ENCODE measurements at places on chromosomes 1 and 21.
A peak's percentile ranks its signal among the peaks of the same experiment; 100 is the strongest.

GRCh38 chr1:232134365-232134764 is 495.6 kb downstream of the SIPA1L2 start:
- DNase-seq = no peak

- no peak for DNase-seq
Measured at GRCh38 chr1:183675381-183675780, 22.3 kb upstream of the APOBEC4 start.

DNA sequence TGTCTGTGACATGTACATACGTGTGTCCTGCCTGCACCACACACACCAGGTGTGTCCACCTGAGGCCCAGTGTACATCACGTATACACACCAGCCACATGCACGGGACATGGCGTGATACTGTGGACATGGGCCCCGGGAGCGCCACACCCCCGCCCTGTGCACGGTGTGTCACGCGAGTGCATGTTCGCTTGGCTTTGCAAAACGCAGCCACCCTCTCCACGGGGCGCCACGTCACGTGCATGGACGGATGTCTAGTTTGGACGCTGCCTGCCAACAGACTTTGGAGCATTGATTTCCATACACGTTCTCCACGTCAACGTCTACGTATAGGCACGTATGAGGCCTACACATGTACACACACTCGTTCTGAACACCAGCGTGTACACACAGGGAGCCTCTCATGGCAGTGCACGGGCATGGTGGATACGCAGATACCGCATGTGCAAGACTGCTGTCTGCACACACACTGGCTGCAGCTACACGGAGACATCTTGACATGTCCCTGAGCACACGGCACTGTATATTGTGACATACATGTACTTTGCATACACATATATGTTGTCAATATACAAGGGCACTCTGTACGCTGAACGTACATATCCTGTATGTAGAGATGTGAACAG is 2.7 kb downstream of the TMEM240 start:
- DNase-seq = no peak

GRCh38 chr1:7988576-7988975 is 27.1 kb downstream of the PARK7 start:
- DNase-seq = no peak

- DNase-seq = no peak
Measured at GRCh38 chr1:235763962-235764361, 102.7 kb downstream of the LYST start.

- DNase-seq = no peak
Measured at GRCh38 chr1:3948344-3948743, 48.3 kb upstream of the C1orf174 start.

DNA sequence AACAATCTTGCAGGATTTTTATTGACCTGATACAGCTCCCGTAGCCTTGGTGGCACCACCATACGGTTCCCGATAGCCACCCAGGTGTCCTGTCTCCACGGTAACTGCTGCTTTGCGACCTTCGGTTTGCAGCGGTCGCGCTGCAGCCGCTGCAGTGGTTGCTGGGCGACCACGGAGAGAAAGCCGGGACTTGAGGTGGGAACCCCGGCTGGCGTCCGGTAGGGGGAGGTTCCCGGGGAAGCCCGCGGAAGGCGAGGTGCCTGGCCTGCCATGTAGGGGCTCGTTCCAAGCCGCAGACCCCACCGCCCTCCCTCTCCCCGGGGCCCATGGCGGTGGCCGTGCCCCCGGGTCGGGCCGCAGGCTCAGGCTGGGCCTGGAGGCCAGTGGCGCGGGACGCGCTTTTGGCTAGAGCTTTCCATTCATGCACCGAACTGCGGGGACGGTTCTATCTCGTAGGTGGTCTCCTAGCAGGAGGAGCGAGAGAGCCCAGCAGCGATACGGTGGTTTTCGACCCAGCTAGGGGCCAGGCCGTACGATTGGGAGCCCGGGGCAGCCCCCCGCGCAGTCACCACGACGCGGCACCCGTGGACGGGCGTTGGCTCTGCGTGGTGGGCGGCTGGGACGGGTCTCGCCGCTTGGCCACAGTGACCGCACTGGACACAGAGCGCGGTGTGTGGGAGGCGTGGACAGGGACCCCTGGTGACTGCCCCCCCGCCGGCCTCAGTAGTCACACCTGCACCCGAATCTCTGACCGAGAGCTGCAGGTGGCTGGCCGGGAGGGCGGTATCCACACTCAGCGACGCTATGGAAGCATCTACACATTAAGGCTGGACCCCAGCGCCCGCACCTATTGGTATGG is at the start of gene KLHDC9:
TSS of gene KLHDC9 (plus strand) at position 152 of the 859 bp plus-strand sequence. CDS start at position 327, 175 bp downstream.
- peak; percentile 83 for DNase-seq

- DNase-seq = no peak
Measured at GRCh38 chr1:30704765-30705509, 18.4 kb downstream of the MATN1 start.

DNA sequence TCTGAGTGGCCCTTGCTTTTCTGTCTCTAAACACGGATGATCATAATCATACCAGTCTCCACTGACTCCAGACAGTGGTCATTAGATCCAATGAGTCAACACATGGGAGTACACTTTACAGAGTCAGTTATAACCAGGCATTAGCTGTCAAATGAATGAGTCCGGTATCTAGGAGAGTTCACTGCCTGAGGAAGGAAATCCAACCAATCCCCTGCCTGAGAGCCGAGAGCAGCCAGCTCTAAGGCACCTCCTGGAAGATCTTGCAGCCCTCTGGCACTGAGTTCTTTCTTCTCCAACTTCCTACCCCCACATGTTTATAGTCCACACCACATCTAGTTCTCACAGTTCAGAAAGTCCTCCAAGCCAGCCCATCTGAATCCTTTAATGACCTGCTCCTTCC is 29.4 kb upstream of the RBM15 start:
- no peak for DNase-seq

GRCh38 chr1:73564294-73564693 is 633.7 kb downstream of the LRRIQ3 start:
- no peak for DNase-seq

DNA sequence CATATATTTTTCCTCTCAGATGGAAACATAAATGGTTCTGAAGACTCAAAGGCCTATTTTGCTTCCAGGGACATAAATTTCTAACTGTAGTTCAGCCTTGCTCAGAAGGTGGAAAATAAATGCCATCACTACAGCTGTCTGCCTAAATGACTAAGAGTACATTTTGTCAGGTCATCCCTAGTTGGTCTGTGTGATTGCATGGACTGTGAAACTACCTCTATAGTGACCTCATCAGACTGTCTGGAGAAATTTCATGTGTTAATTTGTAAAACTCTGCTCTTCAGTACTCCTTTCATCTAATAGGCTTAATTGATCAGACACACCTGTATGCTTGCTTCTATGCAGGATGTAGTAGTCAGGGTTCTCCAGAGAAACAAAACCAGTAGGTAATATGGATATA is 886.9 kb downstream of the AMY1C start:
- no peak for DNase-seq

DNA sequence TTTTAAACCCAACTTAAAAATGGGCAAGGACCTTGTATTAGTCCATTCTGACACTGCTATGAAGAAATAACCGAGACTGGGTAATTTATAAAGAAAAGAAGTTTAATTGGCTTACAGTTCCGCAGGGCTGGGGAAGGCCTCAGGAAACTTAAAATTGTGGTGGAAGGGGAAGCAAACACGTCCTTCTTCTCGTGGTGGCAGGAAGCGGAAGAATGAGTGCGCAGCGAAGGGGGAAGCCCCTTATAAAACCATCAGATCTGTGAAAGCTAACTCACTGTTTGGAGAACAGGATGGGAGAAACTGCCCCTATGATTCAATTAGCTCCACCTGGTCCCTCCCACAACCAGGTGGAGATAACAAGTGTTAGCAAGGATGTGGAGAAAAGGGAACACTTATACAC is 237.7 kb downstream of the SEC16B start:
- DNase-seq = no peak

- no peak for DNase-seq
Measured at GRCh38 chr1:51445351-51446090, 73.5 kb downstream of the EPS15 start.

GRCh38 chr1:145696630-145696960 is 10.6 kb downstream of the PDZK1 start:
- no peak for DNase-seq

GRCh38 chr1:216820345-216820744 is 97.1 kb upstream of the ESRRG start:
- DNase-seq = no peak

GRCh38 chr1:31814631-31815306 is 1.1 kb downstream of the SPOCD1 start:
- DNase-seq = no peak

GRCh38 chr1:183030053-183030452 is 6.8 kb downstream of the LAMC1 start:
- no peak for DNase-seq

GRCh38 chr1:41813226-41813625 is 105.5 kb downstream of the HIVEP3 start:
- DNase-seq = no peak

- no peak for DNase-seq
Measured at GRCh38 chr1:54567961-54568360, 19.9 kb downstream of the ACOT11 start.

DNA sequence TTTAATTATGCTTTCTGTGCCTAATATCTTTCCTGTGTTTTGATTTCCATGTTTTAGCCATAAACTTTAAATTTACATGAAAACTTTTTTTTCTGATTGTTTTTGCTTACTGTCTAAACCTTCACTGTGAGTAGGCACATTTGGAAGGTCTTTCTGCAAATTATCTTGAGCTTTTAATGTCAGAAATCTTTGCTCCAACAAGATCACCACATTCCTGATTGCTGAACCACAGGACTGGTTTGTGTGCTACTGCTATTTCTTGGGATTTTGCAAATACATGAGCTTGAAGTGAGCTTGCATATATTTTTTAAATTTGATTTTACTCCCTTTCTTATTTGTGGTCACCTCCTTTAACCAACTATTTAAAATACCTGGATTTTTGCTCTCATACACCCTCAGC is 61.3 kb downstream of the PTBP2 start:
- no peak for DNase-seq

DNA sequence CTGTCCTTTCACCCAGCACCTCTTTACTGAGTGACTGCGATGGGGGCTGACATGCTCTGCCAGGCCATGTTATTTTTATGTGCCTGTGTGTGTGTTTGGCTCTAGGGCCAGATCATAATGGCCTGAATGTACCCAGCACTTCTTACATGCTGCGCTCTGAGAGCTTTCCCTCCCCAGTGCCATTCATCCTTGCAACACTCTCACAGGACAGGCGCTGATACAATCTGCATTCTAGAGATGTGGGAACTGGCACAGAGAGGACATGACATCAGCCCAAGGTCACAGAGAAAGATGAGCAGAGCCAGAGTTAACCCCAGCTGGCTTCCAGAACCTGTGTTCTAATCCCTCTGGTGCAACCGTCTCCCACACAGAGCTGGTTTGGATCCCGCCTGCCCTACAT is 54.5 kb downstream of the ARHGEF10L start:
- DNase-seq = no peak

GRCh38 chr1:226438007-226438406 is 30.1 kb upstream of the PARP1 start:
- DNase-seq = no peak

DNA sequence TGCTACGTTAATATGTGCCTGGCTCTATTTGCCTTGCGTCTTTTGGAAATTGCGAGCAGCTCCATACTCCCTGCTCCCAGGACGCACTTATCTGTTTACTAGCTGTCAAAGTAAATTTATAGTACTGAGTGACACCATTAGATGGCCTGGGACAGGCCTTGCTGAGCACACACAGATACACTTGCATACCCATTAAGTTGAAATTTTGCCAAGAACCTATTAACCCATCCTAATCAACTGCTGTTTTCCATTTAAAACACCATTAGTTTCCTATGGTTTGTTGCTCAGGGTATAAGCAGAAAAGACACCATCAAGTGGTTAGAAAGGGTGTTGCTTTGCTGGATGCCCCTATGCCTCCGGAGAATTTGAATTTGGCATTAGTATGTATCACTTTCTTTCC is 187.3 kb downstream of the SLC44A5 start:
- DNase-seq = no peak

GRCh38 chr1:116134476-116134773 is 23.2 kb downstream of the MAB21L3 start:
- no peak for DNase-seq

- DNase-seq = no peak
Measured at GRCh38 chr1:21514245-21514644, 5.0 kb downstream of the ALPL start.

GRCh38 chr1:162633081-162633762 is 958 bp downstream of the DDR2 start:
- peak; percentile 48 for DNase-seq

- no peak for DNase-seq
Measured at GRCh38 chr1:244316407-244316806, 135.3 kb downstream of the ADSS2 start.

- no peak for DNase-seq
Measured at GRCh38 chr1:229941831-229942230, 125.2 kb upstream of the GALNT2 start.

- DNase-seq = no peak
Measured at GRCh38 chr1:17161926-17162800, 42.8 kb upstream of the PADI1 start.

GRCh38 chr1:46487818-46488218 is 1.8 kb upstream of the DMBX1 start:
- no peak for DNase-seq

- no peak for DNase-seq
Measured at GRCh38 chr21:42981214-42981523, 6.8 kb downstream of the PKNOX1 start.

GRCh38 chr1:7646164-7646563 is 124.9 kb upstream of the VAMP3 start:
- no peak for DNase-seq

GRCh38 chr1:80825067-80825466 is 975.7 kb upstream of the ADGRL2 start:
- no peak for DNase-seq

DNA sequence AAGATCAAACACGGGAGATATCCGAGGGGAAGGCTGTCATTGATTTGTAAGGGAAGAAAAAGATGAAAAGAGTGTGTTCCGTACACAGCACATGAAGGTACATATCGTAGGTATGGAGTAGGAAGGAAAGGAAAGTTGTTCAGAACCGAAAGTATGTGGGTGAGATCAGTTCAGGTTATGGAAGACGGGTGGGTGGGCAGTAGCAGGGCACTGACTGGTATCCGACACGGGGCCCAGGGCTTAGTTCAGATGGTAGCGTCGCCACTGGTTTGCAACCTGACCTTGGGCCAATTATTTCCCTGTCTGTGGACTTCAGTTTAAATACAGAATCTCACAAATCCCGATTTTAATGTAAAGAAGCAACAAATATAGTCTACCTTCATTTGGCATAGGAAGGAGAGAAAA is 27.8 kb upstream of the A3GALT2 start:
- DNase-seq = no peak

GRCh38 chr1:240295811-240296210 is 204.1 kb downstream of the FMN2 start:
- DNase-seq = no peak

- no peak for DNase-seq
Measured at GRCh38 chr1:65011983-65012382, 45.6 kb upstream of the JAK1 start.

GRCh38 chr1:198387587-198387986 is 152.9 kb downstream of the ATP6V1G3 start:
- DNase-seq = no peak

- peak; percentile 23 for DNase-seq
Measured at GRCh38 chr1:196933531-196934189, 9.9 kb upstream of the CFHR2 start.
